Cortex of kidney (tissue), 1 donor: ENCODE measurements at places on chromosomes 3 and 15.

DNA sequence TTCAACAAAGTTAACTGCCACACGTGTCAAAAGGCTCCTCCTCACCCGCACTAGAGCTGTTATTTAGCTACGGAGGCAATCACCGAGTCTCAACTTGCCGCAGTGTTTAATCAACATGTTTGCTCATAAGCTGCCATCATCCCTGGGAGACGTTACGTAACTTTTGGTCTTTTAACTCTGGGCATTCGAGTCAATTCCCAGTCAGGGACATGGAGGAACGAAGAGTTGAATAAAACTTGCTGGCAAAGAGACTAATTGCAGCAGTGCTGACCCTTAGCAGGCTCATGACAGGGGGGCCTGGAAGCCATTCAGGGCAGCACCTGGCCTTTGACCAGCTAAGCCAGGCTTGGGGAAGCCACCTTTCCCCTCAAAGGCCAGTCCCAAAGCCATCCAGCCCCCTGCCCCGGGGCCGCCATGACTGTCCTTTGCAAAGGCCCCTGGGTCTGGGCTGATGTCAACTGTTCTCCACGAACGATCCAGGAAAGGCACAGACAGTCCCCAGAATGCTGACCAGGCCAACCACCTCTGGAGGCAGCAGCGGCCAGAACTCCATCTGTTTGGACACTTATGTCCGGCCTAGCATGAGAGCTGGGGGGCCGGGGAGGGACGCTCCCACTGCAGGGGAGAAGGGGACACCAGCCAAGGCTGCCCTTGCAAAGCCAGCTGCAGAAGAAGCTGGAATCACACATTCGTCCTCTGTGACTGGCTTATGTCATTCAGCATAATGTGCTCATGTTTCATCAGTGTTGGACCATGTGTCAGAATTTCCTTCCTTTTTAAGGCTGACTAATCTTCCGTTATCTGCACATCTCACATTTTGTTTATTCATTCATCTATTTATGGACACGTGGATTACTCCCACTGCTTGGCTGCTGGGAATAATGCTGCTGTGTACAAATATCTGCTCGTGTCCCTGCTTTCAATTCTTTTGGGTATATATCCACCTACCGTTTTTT lies 43.7 kb downstream of the PCSK6 start:
- DNase-seq, result no peak

- DNase-seq, result no peak
Measured at GRCh38 chr3:11803977-11804892, 42.5 kb downstream of the TAMM41 start.

DNA sequence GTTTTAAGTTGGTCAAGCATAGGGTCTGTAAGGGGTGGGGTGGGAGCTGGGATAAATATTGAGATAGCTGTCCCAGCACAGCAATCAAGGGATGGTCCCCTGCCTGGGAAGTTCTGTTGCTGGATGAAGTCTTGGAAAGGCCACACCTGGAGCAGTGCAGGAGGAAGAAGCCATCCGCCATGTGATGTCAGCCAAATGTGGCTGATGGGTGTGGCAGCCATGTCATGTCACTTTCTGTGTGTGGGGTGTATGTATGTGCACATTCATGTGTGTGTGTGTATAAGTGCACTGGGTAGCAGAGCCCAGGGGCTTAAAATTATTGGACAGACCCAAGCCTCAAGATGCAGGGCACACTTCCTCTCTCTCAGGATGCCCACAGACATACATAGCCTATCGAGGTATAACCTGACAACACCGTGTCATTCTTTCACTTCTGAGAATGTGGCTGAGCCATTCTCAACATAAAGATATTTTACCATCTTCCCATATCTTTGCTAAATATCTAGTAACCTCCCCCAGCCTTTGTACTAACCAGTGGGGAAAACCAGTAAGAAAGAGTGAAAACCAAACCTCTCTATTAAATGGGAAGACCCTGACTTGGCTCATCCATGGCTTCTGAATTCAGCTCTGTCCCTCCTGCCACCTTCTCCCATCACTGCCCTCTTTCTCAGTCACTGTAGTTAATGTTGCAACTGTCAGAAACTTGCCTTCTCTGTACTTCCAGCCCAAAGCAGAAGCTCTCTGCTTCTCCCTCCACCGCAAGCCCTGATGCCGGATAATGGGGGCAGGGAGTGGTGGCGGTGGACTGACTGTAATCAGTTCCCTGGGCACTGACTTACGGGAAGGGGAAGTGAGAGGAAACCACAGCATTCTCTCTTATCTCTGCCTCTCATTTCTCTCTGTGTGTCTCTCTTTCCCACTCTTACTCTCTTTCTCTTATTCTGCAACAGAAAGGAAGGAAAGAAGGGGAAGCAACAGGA lies 11.2 kb downstream of the TNFSF10 start:
- no peak for DNase-seq

DNA sequence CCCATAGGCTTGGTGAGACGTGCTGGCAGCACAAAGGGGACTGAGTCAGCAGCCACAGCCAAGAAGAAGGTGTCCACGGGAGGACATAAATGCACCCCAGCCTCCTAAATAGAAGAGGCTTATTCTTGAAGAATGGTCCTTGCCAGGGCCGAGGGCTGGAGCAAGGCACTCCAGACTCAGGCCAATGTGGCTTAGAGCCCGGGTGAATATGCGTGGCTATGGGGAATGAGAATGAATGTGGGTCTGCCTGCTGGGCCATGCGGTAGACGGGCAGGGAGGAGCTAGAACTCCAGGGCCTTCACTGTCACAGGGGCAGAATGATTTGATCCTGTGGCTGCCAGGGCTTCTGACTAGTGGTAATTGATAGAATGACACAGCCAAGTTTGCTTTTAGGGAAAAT lies 34.0 kb downstream of the DHX30 start:
- no peak for DNase-seq

GRCh38 chr3:51275111-51275805 lies 109.8 kb upstream of the MANF start:
- no peak for DNase-seq

DNA sequence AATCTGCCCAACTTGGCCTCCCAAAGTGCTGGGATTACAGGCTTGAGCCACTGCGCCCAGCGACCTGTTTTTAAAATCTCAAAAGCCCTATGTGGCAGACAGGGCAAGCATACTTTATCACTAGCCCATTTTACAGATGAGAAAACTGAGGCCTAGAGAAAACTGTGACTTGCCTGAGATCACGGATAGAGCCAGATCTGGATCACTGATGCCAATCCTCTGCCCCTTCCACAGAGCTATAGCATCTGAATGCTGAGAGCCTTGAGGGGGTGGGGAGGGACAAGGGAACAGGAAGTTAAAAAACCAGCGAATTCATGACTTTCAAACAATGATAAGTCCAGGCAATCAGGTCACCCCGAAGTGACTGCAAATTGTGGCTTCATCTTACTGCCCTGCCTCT lies 7.3 kb downstream of the ANKRD63 start:
- no peak for DNase-seq

- DNase-seq, result no peak
Measured at GRCh38 chr3:111648991-111649579, 53.9 kb upstream of the ZBED2 start.
